ENCODE measurements at places on chromosomes 1 and 21.

DNA sequence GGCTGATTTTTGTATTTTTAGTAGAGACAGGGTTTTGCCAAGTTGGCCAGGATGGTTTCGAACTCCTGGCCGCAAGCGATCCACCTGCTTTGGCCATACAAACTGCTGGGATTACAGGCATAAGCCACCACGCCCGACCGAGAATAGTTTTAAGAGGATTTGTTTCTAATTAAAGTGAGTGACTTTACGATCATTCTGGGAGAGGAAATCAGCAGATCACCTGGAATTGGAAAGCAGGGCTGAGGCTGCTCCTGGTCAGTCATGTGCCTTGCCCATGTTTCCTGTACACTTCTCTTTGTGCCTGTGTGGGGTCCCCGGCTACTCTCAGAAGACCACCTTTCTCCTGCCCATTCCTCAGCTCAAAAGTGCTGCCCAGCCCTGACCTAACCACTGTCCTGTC, 33.9 kb downstream of the ZBTB8B start:
- DNase-seq = no peak
- no peaks in the 10 kb centered on the region for H3K36me3 ChIP-seq
- no peaks in the 10 kb centered on the region for H3K27me3 ChIP-seq
- H3K4me3 ChIP-seq = no peak overlapping the region
- H3K4me1 ChIP-seq = peaks cover 34% of the 10 kb centered on the region

DNA sequence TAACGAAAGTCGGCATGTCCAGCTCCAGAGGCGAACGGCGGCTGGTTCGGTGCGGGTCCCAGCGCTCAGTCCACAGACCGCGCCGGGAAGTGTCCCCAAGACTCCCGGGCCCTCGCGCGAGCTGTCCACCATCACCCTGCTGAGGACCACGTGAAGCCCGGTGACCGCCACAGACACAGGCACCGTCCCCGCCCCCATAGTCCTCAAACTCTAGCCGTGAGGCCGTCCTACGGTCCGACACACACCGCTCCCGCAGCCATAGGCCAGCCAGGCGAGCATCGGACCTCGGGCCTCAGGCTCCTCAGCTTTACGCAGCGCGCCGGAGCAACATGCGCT, 535 bp downstream of the SETD4 start:
- H3K36me3 ChIP-seq = peaks cover 14% of the 10 kb centered on the region
- H3K27me3 ChIP-seq = no peaks in the 10 kb centered on the region
- H3K4me1 ChIP-seq = peaks cover 12% of the 10 kb centered on the region
- peak overlapping the region; percentile 98 for H3K4me3 ChIP-seq
- DNase-seq = peak; percentile 27

- H3K4me3 ChIP-seq = no peak overlapping the region
- no peaks in the 10 kb centered on the region for H3K36me3 ChIP-seq
Observed at GRCh38 chr1:151846686-151847237, 6.8 kb downstream of the THEM5 start.

GRCh38 chr1:53315456-53316423, 12.1 kb downstream of the LRP8 start:
- H3K36me3 ChIP-seq = no peaks in the 10 kb centered on the region
- no peak overlapping the region for H3K4me3 ChIP-seq
- H3K27ac ChIP-seq = no peak overlapping the region
- no peaks in the 10 kb centered on the region for H3K4me1 ChIP-seq

GRCh38 chr21:33608559-33608958, 20.1 kb upstream of the DONSON start:
- H3K27ac ChIP-seq = no peak overlapping the region
- H3K4me3 ChIP-seq = no peak overlapping the region
- H3K36me3 ChIP-seq = peaks cover 90% of the 10 kb centered on the region
- no peaks in the 10 kb centered on the region for H3K4me1 ChIP-seq
- H3K27me3 ChIP-seq = no peaks in the 10 kb centered on the region

GRCh38 chr1:209590405-209590804, 6.9 kb downstream of the CAMK1G start:
- H3K4me1 ChIP-seq = peaks cover 6% of the 10 kb centered on the region
- H3K4me3 ChIP-seq = no peak overlapping the region

DNA sequence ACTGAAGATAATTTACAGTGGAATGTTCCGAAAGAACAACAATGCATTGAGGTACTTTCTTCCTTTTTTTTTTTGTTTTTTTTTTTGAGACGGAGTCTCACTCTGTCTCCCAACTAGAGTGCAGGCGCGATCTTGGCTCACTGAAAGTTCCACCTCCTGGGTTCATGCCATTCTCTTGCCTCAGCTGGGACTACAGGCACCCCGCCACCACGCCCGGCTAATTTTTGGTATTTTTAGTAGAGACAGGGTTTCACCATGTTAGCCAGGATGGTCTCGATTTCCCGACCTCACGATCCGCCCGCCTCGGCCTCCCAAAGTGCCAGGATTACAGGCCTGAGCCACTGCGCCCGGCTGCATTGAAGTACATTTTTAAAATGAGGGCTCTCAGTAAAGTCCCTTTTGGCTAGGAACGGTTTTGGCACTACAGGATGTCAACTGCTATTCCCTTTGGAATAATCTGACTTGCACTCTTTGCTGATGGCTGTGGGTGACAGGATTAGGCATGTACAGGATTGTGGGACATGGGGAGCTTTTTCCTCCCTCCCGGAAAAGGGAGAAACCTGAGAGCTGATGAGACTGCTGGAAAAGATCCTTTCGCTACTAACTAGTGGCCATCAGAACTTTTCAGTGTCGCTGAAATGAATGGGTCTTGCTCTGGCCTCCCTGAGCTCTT, 56.9 kb upstream of the EDEM3 start:
- H3K4me3 ChIP-seq = no peak overlapping the region
- H3K27me3 ChIP-seq = no peaks in the 10 kb centered on the region
- no peaks in the 10 kb centered on the region for H3K4me1 ChIP-seq
- DNase-seq = no peak
- peak overlapping the region; percentile 68 for H3K27ac ChIP-seq
- H3K36me3 ChIP-seq = no peaks in the 10 kb centered on the region

DNA sequence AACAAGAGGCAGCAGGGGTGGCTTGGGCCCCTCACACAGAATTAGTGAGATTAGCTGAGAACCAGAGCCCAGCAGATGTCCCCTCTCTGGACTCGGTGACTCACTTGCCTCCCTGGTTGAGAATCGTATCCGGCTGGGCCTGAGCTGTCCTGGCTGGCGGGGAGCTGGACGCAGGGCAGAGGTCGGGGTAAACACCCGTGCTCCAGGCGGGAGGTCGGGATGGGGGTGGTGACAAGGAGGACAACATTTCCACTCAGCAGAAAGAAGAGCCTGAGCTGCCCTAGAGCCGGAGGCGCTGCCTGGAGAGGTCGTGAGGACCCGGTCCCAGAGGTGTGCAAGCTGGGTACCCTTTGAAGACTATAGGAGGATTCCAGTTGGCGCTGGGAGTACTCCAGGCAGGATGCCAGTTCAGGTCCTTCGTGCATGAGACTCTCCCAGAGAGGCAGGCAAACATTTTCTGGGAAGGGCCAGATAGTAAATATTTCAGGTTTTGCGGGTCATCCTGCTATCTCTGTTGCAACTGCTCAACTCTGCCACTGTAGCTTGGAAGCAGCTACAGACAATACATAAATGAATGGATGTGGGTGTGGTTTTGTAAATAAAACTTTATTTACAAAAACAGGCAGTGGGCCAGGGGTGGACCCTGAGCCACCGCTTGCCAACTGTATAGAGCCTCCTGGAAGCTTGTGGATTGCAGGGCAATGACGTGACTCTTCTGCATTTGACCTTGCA, 116.8 kb upstream of the WNT4 start:
- H3K4me3 ChIP-seq = no peak overlapping the region
- H3K36me3 ChIP-seq = no peaks in the 10 kb centered on the region
- peaks cover 2% of the 10 kb centered on the region for H3K4me1 ChIP-seq
- DNase-seq = no peak

DNA sequence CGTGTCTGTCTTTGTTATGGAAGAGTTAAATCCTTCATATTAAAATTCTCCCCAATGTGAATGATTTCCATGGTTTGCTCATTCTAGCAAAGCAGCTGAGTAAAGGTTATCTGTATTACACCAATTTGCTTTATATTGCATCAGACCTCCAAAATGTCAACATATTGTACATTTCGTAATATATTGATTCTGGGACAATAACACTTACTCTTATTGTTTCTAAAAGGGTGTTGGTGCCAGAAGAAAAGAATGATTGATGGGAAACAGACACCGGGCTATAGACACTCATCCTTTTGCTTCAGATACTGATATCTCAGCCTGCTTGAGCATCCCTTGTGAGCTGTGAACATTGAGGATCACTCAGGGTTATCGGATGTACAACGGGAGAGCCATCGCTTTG, 7.0 kb downstream of the NTNG1 start:
- H3K36me3 ChIP-seq = no peaks in the 10 kb centered on the region
- DNase-seq = no peak
- H3K4me1 ChIP-seq = no peaks in the 10 kb centered on the region
- H3K27me3 ChIP-seq = no peaks in the 10 kb centered on the region
- H3K4me3 ChIP-seq = no peak overlapping the region

DNA sequence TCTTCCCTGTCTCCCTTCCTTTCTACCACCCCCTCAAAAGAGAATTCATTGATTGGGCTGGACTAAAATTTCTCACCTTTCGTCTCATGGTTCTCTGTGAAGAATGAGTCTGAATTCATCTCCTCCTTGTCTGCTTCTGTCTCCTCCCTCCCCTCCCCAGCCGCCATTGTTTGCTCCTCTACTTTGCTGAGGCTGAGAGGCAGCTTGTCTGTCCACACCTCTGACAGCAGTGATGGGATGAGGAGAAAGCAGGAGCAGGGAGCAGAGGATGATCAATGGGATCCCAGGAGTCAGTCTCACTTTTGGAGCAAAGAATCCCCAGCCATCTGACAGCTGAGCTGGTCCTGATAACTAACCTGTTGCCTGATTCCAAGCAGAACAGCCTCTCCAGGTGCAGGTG, 2.5 kb downstream of the ILDR2 start:
- H3K27ac ChIP-seq = no peak overlapping the region
- H3K36me3 ChIP-seq = no peaks in the 10 kb centered on the region
- DNase-seq = no peak
- H3K27me3 ChIP-seq = peaks cover 5% of the 10 kb centered on the region
- peaks cover 19% of the 10 kb centered on the region for H3K4me1 ChIP-seq
- no peak overlapping the region for H3K4me3 ChIP-seq

DNA sequence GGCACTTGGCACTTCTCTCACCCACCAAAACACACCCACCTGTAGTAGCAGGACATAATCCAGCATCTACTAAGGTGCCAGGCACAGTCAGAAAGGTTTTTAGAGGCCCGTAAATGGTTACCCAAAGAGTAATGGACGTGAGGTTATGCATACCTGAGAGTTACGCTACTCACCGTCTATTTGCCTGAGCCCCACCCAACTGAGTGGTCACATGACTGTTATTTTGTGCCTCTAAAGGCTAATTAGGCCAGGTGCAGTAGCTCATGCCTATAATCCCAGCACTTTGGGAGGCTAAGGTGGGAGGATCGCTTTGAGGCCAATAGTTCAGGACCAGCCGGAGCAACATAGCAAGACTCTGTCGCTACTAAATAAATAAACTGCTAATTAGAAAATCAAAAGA, 11.0 kb downstream of the LMX1A start:
- DNase-seq = no peak
- H3K27ac ChIP-seq = no peak overlapping the region
- H3K4me1 ChIP-seq = peaks cover 8% of the 10 kb centered on the region

DNA sequence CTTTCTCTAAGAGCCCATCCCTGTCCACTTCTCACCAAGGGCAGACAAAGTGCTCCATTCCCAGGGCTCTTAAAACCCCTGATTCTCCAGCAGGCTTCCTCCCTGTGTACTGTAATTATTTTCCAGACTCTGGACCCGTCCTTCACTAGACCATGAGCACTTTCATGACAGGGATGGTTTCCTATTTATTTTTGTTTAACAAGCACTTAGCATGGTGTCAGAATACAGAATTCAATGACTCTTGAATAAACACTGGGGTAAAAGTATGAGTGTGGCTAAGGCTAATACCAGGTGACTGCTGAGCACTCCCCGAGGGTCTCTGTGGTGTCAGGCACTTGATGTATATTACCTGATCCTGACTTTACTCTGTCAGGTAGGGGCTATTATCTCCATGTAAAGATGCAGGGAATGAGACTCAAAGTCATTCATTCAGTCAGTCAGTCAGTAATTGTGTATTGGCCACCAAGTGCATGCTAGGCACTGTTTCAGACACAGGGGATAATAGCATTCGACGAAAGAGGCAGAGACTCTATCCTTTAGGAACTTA, 47.2 kb downstream of the C1orf21 start:
- H3K4me3 ChIP-seq = no peak overlapping the region
- no peaks in the 10 kb centered on the region for H3K27me3 ChIP-seq
- peaks cover 8% of the 10 kb centered on the region for H3K36me3 ChIP-seq
- no peak overlapping the region for H3K27ac ChIP-seq

GRCh38 chr1:229068270-229068987, 202.5 kb upstream of the RAB4A start:
- no peaks in the 10 kb centered on the region for H3K27me3 ChIP-seq
- H3K4me1 ChIP-seq = peaks cover 48% of the 10 kb centered on the region
- H3K4me3 ChIP-seq = no peak overlapping the region
- H3K27ac ChIP-seq = no peak overlapping the region
- DNase-seq = no peak

DNA sequence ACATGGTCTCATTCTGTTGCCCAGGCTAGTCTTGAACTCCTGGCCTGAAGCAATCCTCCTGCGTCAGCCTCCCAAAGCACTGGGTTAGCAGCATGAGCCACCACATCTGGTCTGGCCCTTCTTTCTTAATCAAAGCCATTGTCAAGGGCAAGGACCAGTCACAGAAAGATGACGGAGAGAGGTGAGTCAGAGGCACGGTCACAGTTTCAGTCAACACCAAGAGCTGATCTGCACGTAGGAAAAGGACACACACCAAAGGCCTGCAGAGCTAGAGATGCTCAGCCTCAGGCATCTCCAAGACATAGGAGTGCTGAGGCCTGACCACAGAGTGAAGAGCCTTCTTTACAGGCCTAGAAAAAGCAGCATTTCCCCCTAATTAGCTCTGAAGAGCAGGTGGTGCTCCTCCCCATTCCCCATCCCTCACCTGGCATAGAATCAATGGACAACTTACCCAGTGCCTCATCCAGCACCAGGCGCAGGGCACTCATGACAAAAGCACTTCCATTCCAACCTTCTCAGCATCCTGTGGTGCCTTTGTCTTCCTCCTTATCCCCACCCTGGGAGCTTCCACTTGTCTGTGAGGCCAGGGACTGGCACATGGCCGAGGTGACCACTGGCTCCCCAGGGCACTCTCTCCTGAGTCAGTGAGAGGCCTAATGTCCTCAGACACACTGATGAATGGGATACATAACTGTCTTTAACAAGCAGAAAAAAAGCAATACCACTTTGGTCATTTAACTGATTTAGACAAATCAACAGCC, 139.8 kb downstream of the AJAP1 start:
- no peak for DNase-seq
- H3K36me3 ChIP-seq = no peaks in the 10 kb centered on the region
- H3K27me3 ChIP-seq = peaks cover 8% of the 10 kb centered on the region
- H3K27ac ChIP-seq = no peak overlapping the region
- H3K4me1 ChIP-seq = no peaks in the 10 kb centered on the region

DNA sequence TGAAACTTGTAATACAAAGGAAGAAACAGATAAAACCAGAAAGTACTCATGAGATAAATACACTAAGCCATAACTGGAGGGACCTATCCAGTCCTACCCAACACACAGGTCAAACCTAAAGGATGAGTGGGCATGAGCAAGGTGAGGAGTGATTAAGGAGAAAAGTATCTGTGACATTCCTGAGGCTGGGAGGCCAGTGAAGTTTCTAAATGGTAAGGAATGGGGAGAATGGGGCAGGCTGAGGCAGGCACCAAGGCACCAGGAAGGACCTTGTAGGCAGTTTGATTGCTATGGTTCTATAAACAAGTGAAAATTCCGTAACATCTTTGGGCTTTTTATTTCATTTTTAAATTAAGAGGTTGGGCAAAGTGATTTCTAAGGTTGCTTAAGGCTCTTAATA, 10.4 kb downstream of the DDX59 start:
- no peak overlapping the region for H3K27ac ChIP-seq
- H3K27me3 ChIP-seq = no peaks in the 10 kb centered on the region
- no peak for DNase-seq
- H3K4me3 ChIP-seq = no peak overlapping the region
- H3K4me1 ChIP-seq = peaks cover 18% of the 10 kb centered on the region

All from esophagus squamous epithelium (tissue), 5 donors.